PC-9 (cell line): ENCODE measurements at places on chromosomes 2 and 18.

- H3K36me3 ChIP-seq, result no peaks in the 10 kb centered on the region
- no peak for DNase-seq
- peaks cover 52% of the 10 kb centered on the region for H3K4me1 ChIP-seq
- H3K27me3 ChIP-seq, result no peaks in the 10 kb centered on the region
- H3K27ac ChIP-seq, result no peak overlapping the region
Observed at GRCh38 chr2:109123586-109124201, 5.3 kb upstream of the SH3RF3 start.

DNA sequence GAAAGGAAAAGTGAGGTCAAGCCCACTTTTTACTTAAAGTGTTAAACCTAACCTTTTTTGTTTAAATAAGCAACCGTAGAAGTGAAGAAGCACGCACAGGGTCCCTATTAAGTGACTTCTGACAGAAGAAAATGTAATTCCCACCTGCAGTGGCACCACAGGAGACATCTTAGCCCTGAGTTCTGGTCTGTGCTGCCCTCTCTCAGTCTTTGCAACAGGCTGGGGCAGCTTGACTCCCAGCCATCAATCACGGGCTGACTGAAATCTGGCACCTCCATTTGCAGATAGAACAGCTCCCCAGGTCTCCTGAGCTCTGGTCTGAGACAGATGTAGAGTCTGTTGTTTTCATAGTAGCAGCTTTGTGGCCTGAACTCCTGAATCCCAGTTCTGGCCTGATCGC lies 170.0 kb downstream of the LTBP1 start:
- H3K27me3 ChIP-seq, result no peaks in the 10 kb centered on the region
- no peak overlapping the region for H3K4me3 ChIP-seq
- no peak overlapping the region for H3K27ac ChIP-seq

DNA sequence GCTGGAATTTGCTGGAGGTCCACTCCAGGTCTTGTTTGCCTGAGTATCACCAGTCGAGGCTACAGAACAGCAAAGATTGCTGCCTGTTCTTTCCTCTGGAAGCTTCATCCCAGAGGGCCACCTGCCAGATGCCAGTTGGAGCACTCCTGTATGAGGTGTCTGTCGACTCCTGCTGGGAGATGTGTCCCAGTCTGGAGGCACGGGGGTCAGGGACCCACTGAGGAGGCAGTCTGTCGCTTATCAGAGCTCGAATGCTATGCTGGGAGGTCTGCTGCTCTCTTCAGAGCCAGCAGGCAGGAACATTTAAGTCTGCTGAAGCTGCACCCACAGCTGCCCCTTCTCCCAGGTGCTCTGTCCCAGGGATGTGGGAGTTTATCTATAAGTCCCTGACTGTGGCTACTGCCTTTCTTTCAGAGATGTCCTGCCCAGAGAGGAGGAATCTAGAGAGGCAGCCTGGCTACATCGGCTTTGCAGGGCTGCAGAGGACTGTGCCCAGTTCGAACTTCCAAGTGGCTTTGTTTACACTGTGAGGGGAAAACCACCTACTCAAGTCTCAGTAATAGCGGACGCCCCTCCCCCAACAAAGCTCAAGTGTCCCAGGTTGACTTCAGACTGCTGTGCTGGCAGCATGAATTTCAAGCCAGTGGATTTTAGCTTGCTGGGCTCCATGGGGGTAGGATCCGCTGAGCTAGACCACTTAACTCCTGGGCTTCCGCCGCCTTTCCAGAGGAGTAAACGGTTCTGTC lies 301.1 kb downstream of the ERBB4 start:
- no peaks in the 10 kb centered on the region for H3K27me3 ChIP-seq
- DNase-seq, result no peak
- no peak overlapping the region for H3K27ac ChIP-seq
- no peaks in the 10 kb centered on the region for H3K4me1 ChIP-seq

DNA sequence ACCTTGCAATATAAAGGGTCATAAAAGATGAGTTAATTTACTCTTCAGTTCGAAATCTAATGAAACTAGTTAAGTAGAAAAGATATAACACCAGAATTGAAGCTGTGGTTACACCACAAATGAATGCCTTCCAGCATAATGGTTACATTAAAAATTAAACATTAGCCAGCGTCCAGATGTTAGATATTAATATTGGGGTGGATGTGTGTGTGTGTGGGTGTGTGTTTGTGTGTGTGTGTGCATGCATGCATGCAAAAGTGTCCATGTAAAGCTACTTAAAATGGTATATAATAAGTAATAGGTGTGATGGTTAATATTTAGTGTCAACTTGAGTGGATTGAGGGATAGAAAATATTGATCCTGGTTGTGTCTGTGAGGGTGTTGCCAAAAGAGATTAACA lies 170.4 kb upstream of the FN1 start:
- H3K27me3 ChIP-seq, result no peaks in the 10 kb centered on the region
- H3K27ac ChIP-seq, result no peak overlapping the region
- no peaks in the 10 kb centered on the region for H3K4me1 ChIP-seq
- H3K36me3 ChIP-seq, result no peaks in the 10 kb centered on the region
- H3K4me3 ChIP-seq, result no peak overlapping the region

DNA sequence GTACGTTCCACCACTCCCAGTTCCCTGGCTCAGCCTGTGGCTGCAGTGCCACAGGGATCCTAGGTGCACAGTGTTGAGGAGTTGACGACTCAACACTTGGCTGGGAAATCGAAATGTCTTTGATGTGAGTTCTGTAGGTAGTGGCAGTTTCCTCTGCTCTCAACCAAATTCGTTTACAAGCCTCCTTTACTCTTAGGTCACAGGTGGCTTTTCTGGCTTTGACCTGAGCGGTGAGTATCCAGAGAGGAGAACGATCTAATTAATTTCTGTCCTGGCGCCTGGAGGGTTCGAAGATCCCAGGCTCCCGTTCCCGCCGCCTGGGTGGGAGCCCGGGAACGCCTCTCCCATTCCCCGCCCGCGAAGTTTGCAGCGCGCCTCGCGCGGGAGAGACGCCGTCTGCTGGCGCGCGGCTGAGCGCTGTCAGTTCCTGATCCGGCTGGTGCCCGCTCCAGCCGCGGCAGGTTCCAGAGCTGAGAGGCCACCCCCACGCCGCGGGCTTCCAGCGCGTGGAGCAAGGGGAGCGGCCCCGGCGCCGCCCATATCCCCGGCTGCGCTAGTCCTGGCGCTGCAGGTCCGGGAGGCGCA lies at the start of gene LAMA3:
LAMA3 (plus strand) TSS at position 423 of the 585 bp plus-strand sequence. CDS start 231 bp downstream, outside the sequence.
- no peaks in the 10 kb centered on the region for H3K27me3 ChIP-seq
- DNase-seq, result peak; percentile 40
- H3K27ac ChIP-seq, result no peak within 1 kb of the TSS
- peaks cover 20% of the 10 kb centered on the region for H3K4me1 ChIP-seq
- no peaks in the 10 kb centered on the region for H3K36me3 ChIP-seq
- H3K4me3 ChIP-seq, result peak within 1 kb of the TSS; percentile 67

DNA sequence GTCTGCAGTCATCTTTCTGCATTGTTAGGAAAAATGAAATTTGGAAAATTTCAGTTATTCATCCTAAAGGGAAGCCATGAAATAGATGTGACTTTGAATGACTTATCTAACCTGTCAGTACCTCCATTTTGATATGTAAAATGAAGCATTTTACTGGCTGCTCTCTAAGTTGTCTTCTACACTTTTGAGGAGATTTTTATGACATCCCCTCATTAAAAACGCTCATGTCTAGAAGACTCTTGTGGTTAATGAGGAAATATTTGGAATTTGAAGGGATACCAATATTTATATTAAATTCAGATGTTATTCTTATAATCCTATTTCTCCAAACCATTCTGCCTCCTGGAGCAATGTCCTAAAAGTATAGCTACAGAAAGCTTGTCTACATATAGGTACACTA lies 73.8 kb upstream of the THUMPD2 start:
- no peaks in the 10 kb centered on the region for H3K36me3 ChIP-seq
- no peak overlapping the region for H3K27ac ChIP-seq
- H3K4me3 ChIP-seq, result no peak overlapping the region
- DNase-seq, result no peak
- H3K4me1 ChIP-seq, result peaks cover 29% of the 10 kb centered on the region

DNA sequence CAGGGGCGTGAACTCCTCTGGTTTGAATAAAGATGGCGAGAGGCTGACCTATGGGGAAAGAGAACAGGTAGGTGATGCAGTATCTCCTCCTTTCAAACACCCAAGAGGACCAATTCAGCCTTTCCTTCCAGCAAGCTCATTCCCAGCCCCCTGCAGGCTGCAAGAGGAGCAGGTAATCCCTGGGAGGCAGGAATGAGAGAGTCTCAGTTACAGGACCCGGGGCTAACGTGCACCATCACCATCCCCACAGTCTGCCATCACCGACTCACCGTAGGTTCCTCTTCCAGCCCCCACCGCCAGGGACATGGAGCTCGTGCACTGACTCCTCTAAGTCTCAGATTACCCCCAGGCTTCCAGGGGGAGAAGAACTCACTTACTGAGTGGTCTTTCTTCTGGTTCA lies 26.7 kb downstream of the XDH start:
- H3K36me3 ChIP-seq, result peaks cover 3% of the 10 kb centered on the region; the same call in 1 of the 2 replicates
- no peak overlapping the region for H3K27ac ChIP-seq
- no peak for DNase-seq
- H3K27me3 ChIP-seq, result no peaks in the 10 kb centered on the region

- no peaks in the 10 kb centered on the region for H3K36me3 ChIP-seq
- no peak for DNase-seq
- H3K4me1 ChIP-seq, result no peaks in the 10 kb centered on the region
- H3K27ac ChIP-seq, result no peak overlapping the region
- H3K4me3 ChIP-seq, result no peak overlapping the region
- H3K27me3 ChIP-seq, result no peaks in the 10 kb centered on the region
Observed at GRCh38 chr18:57980573-57981307, 63.3 kb upstream of the NEDD4L start.

DNA sequence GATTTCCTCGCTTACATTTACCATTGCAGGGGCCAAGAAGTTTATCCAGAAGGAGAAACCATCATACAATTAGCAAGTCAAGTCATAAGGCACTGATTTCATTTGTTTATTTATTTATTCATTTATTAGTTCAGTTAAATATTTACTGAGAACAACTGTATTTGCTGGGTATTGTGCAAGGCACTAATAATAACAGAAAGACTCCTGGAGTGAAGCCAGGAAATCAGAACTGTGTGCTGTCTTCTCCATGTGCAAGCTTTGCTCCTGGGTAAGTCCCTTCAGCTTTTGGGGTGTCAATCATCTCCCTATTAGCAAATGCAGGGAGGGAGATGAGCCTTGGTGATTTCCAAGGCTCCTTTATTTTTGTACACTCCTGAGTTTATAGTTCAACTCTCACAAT lies 341.6 kb upstream of the MEIS1 start:
- no peaks in the 10 kb centered on the region for H3K36me3 ChIP-seq
- H3K27me3 ChIP-seq, result no peaks in the 10 kb centered on the region
- DNase-seq, result no peak
- no peak overlapping the region for H3K27ac ChIP-seq

GRCh38 chr2:98607741-98608115 lies 584 bp downstream of the COA5 start:
- H3K4me1 ChIP-seq, result peaks cover 25% of the 10 kb centered on the region
- no peak for DNase-seq
- H3K36me3 ChIP-seq, result peaks cover 27% of the 10 kb centered on the region
- peak overlapping the region; percentile 77 for H3K4me3 ChIP-seq
- H3K27ac ChIP-seq, result peak overlapping the region; percentile 70

- H3K4me1 ChIP-seq, result no peaks in the 10 kb centered on the region
- H3K36me3 ChIP-seq, result no peaks in the 10 kb centered on the region
- H3K4me3 ChIP-seq, result no peak overlapping the region
- no peak overlapping the region for H3K27ac ChIP-seq
- no peaks in the 10 kb centered on the region for H3K27me3 ChIP-seq
- no peak for DNase-seq
Observed at GRCh38 chr2:4780679-4781078, 911.5 kb upstream of the SOX11 start.

- no peak overlapping the region for H3K4me3 ChIP-seq
- peaks cover 10% of the 10 kb centered on the region; the same call in 1 of the 2 replicates for H3K4me1 ChIP-seq
- DNase-seq, result no peak
- no peaks in the 10 kb centered on the region for H3K36me3 ChIP-seq
- H3K27me3 ChIP-seq, result no peaks in the 10 kb centered on the region
- H3K27ac ChIP-seq, result no peak overlapping the region
Observed at GRCh38 chr2:225515033-225515432, 115.5 kb downstream of the NYAP2 start.

DNA sequence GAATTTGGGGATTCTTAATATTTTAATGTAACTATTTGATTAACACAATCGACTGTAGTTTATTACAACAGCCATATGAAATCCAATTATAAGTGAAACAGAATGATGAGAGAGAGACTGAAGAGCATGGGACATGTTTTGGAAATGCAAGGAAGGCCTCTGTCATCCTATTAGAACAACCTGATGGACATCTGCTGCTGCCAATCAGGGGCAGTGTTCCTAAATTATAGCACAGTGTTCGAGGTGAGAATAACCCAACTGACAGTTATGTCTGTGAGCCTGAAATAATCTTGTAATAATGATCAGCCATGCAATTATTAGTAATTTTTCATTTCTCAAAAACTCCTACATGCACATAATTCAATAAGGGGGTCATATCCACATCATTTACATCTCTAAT lies 73.6 kb downstream of the CCDC141 start:
- H3K4me1 ChIP-seq, result no peaks in the 10 kb centered on the region
- no peak overlapping the region for H3K4me3 ChIP-seq
- H3K27ac ChIP-seq, result no peak overlapping the region

- DNase-seq, result peak; percentile 36
- H3K4me3 ChIP-seq, result no peak overlapping the region
- H3K36me3 ChIP-seq, result no peaks in the 10 kb centered on the region
- H3K4me1 ChIP-seq, result peaks cover 54% of the 10 kb centered on the region
- no peaks in the 10 kb centered on the region for H3K27me3 ChIP-seq
Observed at GRCh38 chr2:62663920-62664795, 41.4 kb upstream of the EHBP1 start.

GRCh38 chr2:228048838-228049490 lies 132.5 kb downstream of the SPHKAP start:
- H3K4me3 ChIP-seq, result no peak overlapping the region
- H3K4me1 ChIP-seq, result peaks cover 12% of the 10 kb centered on the region
- DNase-seq, result peak; percentile 30
- H3K27me3 ChIP-seq, result no peaks in the 10 kb centered on the region
- no peaks in the 10 kb centered on the region for H3K36me3 ChIP-seq

- H3K4me1 ChIP-seq, result peaks cover 71% of the 10 kb centered on the region
- H3K36me3 ChIP-seq, result no peaks in the 10 kb centered on the region
- no peak overlapping the region for H3K4me3 ChIP-seq
- H3K27me3 ChIP-seq, result no peaks in the 10 kb centered on the region
Observed at GRCh38 chr2:235705296-235705695, 211.5 kb downstream of the AGAP1 start.

DNA sequence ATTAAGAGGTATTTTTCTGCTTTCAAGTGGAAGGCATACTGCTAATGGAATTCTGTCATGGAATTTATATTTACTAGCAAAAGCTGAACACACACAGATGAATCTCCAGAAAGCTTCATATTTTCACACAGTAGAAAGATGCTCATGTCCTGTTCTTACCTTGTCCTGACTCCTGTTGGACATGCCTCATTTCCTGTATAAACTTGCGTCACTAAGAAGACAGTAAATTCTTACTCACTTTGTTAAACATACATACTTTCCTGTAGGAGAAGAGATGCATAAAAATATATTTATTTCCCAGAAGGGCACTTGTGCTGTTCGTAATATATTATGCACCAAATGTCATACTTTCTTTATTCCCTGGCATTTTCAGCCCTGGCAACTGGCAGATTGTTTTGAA lies 238.3 kb upstream of the RASGRP3 start:
- no peaks in the 10 kb centered on the region for H3K4me1 ChIP-seq
- H3K27ac ChIP-seq, result no peak overlapping the region
- H3K4me3 ChIP-seq, result no peak overlapping the region
- DNase-seq, result no peak
- no peaks in the 10 kb centered on the region for H3K36me3 ChIP-seq

- no peaks in the 10 kb centered on the region for H3K36me3 ChIP-seq
- H3K4me1 ChIP-seq, result no peaks in the 10 kb centered on the region
- no peak for DNase-seq
- no peak overlapping the region for H3K4me3 ChIP-seq
- no peak overlapping the region for H3K27ac ChIP-seq
- peaks cover 37% of the 10 kb centered on the region for H3K27me3 ChIP-seq
Observed at GRCh38 chr2:240689975-240690374, 1.7 kb upstream of the AQP12A start.
